ENCODE measurements at places on chromosomes 7 and 10. TPM values are rescaled to one million over a fixed set of nuclear protein-coding genes. Genes with fewer than 3 reads are reported as not detected.

STOX1 gene
- total RNA-seq = 5.8 TPM

ZKSCAN1 gene
- total RNA-seq = 28.2 TPM

DNA sequence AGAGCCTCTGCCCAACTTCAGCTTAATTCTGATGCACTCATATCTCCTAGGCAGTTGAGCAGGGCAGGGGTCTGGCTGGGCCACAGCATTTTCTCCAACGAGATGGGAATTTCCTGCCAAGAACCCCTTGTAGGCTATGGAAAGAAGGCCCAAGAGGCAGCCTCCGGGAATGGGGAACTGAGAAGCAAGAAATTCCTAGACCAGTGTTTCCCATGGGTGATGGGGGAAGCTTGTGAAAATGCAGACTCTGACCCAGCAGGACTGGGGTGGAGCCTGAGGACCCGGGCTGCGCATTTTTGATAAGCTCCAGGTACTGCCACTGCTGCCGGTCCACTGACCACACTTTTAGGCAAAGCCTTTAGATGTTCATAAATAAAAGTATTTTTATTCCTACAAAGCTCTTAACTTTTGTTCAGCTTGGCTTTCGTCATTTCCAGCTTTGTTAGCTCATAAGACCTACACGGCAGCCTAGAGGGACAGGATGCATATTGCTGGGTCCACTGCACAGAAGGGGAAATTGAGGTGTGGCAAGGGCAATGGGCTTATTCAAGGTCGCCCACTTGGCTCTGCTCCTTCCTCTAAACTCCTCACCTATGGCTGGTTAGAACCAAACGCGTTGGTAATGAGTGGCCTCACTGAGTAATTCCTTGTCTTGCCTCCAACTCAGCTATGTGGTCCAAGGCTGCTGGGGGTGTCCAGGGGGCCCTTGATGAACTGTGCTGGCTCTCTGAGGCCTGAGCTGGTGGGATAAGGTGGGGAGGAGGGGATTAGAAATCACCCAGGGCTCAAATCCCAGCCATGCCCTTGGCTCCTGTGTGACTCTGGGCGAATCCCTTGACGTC lies 29.5 kb downstream of the ZCCHC24 start:
- no peak overlapping the region for H3K27ac ChIP-seq
- no peak overlapping the region for H3K4me3 ChIP-seq
- DNase-seq = no peak
- no peaks in the 10 kb centered on the region for H3K4me1 ChIP-seq
- H3K27me3 ChIP-seq = no peaks in the 10 kb centered on the region

DNA sequence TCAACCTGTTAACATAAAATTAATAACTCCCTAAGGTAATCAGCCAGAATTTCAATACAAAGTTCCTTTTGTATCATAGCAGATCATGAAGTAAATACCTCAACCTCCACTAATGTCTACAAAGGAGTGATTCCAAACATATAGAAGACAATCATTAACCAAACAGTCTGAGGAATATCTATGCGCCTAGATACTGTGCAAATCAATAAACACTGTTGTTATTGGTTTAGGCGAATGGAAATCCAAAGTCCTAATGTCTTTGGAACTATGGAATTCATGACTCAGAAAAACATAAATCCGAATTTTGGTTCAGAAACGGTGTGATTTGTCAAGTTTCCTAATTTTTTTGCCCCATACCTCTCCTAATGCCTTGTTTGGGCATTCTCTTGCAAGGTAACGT lies 469.7 kb downstream of the PARD3 start:
- peaks cover 4% of the 10 kb centered on the region for H3K36me3 ChIP-seq
- peaks cover 4% of the 10 kb centered on the region for H3K4me1 ChIP-seq
- no peak for DNase-seq
- H3K4me3 ChIP-seq = no peak overlapping the region

DNA sequence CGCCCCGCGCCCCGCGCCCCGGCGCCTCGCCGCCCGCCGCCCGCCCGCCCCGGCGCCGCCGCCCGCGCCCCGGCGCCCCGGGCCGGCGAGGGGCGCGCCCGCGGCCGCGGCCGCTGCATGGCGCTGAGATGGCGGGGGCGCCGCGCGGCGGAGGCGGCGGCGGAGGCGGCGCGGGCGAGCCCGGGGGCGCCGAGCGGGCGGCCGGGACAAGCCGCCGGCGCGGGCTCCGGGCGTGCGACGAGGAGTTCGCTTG lies 174 bp downstream of the ADCY1 start:
- H3K4me3 ChIP-seq = no peak overlapping the region
- peaks cover 2% of the 10 kb centered on the region for H3K4me1 ChIP-seq
- no peak overlapping the region for H3K27ac ChIP-seq
- H3K27me3 ChIP-seq = peaks cover 25% of the 10 kb centered on the region

DNA sequence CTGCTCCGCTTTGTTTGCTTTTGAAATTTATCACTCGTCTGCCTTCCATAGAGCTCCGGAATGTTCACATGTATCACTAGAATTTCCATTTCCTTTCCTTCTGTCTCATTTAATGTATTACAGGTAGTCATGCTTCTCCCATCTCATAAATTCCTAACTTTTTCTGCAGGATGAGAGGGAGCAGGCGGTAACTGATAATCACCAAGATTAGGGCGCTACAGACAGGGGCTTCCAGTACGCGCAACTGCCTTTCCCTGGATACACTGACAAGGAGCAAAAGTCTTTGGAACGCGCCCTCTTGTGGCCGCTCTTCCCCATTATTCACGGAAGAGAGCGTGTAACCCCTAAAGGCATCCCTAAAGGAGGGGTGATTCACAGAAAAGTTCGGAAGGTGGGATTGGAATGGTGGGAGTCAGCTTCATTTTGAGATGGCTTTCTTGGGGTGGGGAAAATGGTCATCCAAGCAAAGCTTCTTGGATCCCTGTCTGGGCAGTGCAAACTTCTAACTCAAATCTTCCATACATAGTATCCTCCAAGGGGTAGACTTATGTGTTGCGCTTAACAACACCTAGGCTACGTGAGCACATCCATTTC lies 6.5 kb downstream of the INHBA start:
- H3K27ac ChIP-seq = no peak overlapping the region
- no peak overlapping the region for H3K4me3 ChIP-seq
- H3K36me3 ChIP-seq = no peaks in the 10 kb centered on the region
- H3K27me3 ChIP-seq = no peaks in the 10 kb centered on the region
- peak; percentile 81 for DNase-seq

ZNF735 gene
- not detected for total RNA-seq

COL28A1 gene
- total RNA-seq = 0.92 TPM

Measured in H9 (cell line).